ENCODE measurements at places on chromosomes 5 and 9. TPM values are rescaled to one million over a fixed set of nuclear protein-coding genes. Genes with fewer than 3 reads are reported as not detected.

Gene ORM1
- total RNA-seq, result 4.8 TPM

Gene CAPSL
- not detected for total RNA-seq

DNA sequence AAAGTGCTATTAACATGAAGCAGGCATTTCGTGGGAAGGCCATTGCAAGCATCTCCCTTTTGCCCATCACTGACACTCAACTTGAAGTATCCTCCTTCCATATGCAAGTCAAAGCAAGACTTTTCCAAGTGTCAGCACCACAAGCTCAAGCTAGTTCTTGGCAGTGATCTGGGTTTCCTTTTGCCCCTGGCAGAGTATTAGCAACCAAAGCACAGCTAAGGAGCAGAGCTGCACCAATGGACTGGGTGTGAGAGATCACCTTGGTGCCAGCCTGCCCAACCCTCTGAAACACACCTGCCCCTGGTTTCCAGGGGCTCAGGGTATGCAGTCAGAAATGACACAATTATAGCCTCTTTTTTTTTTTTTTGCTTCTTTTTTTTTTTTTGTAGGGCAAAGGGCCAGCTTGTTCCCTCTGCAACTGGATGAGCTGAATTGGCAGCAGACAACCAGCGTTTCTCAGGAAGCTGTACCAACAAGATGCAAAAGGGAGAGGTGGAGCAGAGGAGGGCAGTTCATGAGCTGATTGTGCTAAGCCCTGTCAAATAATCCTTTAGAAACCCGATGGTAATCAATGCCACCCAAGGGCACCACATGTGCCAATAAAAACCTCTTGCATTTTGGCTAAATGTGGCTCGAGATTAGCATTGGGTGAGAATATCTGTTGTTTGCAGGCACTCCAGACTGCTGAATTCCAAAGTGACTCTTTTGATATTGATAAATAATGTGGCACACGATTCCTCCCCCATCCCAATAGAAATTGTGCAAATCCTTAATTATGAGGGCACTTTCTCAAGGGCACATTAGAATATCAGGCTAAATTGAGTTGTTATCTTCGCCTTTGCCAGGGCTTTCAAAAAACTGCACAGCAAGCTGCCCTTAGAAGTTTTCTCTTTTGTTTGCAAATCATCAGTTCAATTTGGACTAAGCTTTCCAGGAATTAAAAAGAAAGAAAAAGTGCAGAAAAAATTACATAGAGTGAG lies 192.4 kb downstream of the GAS1 start:
- no peak for DNase-seq

Gene PLEKHG4B
- 0.06 TPM for total RNA-seq

GRCh38 chr9:76452839-76453238 lies 6.1 kb upstream of the GCNT1 start:
- DNase-seq, result no peak

DNA sequence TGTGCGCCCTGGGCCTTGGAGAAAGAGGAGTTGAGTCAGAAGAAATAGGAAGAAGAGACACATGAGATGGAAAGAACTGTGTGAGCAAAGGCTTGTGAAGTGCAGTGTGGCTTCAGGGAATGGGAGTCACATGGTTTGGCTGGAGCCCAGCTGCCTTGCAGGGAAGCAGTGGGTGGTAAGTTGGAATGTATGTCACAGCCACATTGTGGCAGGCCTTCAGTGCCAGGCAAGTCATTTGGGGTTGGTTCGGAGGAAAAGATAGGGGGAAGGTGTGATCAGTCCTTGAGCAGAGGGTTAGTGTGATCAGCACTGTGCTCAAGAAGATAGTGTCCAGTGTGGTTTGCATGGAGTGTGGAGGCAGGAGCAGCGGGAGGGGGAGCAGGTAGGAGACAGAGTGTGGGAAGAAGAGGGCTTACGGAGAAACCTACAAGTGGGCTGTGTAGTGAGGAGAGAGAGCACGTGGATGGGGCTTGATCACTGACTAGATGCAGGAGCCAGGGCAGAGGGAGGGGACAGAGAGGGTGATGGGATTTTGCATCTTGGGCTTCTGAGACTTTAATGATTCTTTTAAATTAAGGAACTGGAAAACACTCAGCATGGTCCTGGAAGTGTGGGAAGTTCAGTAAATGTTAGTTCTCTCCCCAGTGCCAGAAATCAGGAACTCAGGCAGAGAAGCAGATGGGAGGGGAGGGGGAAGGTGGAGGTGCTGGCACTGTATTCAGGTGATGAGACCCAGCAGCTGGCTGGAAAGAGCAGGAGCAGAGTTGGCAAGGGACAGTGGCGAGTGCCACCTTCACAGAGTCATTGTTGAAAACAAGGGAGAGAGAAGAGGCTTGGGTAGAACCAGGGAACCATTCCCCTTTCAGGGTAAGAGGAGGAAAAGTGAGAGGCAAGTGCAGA lies 46.6 kb downstream of the ARHGAP26 start:
- peak; percentile 76 for DNase-seq

DNA sequence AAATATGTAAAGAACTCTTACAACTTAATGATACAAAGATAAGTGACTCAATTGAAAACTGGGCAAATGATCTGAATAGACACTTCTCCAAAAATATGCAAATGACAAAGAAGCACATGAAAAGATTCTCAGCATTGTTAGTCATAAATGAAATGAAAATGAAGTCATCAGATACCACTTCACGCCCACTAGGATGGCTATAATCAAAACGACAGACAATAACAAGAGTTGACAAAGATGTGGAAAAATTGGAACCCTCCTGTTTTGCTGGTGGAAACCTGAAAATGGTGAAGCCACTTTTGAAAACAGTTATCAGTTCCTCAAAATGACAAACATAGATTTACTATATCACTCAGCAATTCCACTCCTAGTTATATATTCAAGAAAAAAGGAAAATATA lies 7.9 kb upstream of the SYK start:
- DNase-seq, result no peak

- no peak for DNase-seq
Observed at GRCh38 chr5:59919484-59919883, 26.0 kb upstream of the PDE4D start.

Gene GZMA
- 3.1 TPM for total RNA-seq

GRCh38 chr5:9439531-9440292 lies 106.2 kb downstream of the SEMA5A start:
- no peak for DNase-seq

DNA sequence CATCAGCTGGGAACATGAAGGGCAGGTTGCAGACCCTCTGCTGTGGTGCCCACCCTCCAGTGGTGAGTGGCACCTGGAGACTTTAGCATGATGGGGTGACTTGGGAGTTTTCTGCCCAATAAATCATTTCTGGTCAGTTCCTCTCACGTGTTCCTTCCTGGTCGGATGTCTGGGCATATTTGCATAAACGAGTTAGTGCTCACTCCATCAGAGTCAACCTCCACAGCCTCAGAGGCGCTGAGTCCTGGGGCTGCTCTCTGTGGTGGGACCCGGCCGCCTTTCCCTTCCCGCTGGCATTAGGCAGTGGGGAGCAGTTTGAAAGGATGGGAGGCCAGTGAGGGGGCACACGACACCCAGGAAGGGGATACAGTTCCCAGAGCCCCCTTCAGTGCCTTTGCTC lies 114.0 kb upstream of the FCN2 start:
- no peak for DNase-seq

Data from left cardiac atrium (tissue), 4 donors.